ENCODE measurements at places on chromosomes 6 and 20.

DNA sequence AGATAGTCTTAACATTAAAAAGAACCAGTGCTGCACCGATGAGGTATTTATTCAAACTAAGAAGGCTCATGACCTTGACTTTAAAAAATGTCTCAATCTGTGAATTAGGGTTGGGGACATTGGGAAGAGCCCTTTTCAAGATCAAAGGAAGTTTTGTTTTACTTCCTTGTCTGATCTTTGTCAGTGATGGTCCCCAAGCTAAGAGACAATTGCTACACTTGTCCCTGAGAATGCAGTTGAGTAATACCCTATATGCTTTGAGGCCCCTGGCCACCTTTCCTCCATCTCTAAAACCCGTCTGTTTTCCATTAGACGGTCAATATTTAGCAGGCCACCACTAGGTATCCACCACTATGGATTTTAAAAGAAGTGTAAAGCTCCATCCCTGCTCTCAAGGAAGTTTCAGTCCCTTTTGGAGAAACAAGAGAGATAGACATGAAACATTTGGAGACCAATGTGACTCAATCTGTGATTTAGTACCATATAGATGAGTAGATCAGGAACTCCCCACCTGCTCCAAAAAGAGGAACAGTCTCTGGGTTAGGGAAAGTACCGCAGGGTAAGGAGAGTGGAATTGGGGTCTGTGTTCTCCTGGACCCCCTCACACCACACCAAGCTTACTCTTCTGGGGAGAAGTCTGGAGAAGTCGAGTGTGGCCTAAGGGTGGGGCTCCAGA, 99.1 kb upstream of the ISM1 start:
- DNase-seq = no peak

DNA sequence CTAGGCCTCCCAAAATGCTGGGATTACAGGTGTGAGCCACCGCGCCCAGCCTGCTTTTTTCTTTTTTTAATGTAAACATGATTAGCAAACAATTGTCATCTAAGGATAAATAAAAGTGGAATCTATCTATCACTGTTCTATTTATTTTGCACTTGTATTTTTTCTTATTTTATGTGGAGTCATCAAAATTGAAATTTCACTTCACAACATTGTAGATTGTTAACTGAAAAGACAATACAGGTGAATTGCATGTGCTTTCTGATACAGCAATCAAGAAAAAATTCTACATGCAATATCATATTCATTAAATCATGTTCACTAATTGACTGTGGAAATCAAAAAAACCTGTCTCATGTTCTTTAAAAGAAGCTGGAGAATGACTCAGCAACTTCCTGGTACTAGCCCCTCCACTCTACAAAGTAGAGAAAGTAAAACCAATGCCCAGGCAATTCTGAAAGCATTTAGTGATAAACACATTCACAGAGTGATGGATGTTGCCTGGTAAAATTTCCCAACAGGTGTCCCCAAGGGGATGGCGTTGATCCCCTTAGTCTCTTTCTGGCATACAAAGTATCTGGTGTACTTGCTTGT, 10.7 kb upstream of the RFX6 start:
- DNase-seq = no peak

- no peak for DNase-seq
Measured at GRCh38 chr6:8061736-8062135, 2.5 kb downstream of the BLOC1S5 start.

DNA sequence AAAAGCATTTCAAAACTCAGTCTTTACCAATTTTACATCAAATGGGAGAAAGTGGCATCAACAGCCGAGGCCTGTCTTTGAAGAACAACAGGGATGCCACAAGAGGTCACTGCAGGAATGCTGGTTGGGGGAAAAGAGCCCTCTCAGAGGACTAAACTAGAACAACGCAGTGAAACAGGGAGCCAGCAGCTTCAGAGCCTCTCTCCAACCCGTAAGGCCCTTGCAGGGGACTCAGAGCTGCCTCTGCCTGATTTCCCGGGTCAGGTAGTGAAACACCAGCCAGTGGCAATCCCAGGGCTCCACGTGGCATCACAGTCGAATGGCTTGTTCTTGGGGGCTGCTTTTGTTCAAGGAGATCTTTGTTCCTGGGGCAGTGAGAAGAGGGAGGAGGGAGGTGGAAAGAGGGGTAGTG, 55.0 kb upstream of the KCNK16 start:
- DNase-seq = no peak

Measured in mesenteric fat pad (tissue), 1 donor.